ENCODE measurements at places on chromosomes 7 and 10. TPM values are rescaled to one million over a fixed set of nuclear protein-coding genes. Genes with fewer than 3 reads are reported as not detected.

DNA sequence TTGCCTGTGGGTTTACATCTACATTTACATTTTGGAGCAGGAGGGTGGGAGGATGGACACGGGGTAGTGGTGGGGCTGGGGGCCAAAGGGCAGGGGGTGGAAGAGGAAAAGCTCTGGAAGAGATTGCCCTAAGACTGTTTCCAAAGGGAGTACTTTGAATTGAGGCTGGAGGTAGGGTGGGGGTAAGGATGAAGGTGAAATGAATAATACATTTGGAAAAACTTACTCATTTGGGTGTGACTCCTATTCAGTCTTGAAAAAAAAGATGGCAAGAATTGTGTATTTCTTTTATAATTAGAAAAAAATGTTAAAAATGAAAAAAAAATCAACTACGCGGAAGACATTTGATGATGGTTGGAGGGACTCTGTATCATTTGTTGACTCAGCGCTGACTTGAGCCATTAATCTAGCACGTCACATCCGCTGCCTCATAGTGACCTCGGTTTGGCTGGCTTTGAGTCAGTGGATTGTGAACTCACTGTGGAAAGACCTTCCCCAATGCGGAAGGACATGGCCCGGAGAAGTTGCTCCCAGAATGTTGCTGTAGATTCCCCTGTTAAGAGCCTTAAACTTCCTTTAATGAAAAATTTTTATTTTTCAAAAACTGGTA is 2.8 kb downstream of the FAM180A start:
- no peak for DNase-seq

The GRM3 gene
- total RNA-seq = not detected

The VPS37D gene
- 1.2 TPM for total RNA-seq

The AEBP1 gene
- 17.8 TPM for total RNA-seq

- DNase-seq = no peak
Observed at GRCh38 chr10:118742782-118743181, 12.0 kb downstream of the CACUL1 start.

The ZNF777 gene
- total RNA-seq = 9.4 TPM

- DNase-seq = no peak
Observed at GRCh38 chr7:158933468-158934139, 77.2 kb downstream of the DYNC2I1 start.

The PDSS1 gene
- 31.8 TPM for total RNA-seq

GRCh38 chr10:117160567-117160966 is 22.5 kb upstream of the VAX1 start:
- no peak for DNase-seq

The LOXL4 gene
- total RNA-seq = 8.1 TPM

The LRRC18 gene
- not detected for total RNA-seq

The OR2A12 gene
- not detected for total RNA-seq

The FXYD4 gene
- not detected for total RNA-seq

DNA sequence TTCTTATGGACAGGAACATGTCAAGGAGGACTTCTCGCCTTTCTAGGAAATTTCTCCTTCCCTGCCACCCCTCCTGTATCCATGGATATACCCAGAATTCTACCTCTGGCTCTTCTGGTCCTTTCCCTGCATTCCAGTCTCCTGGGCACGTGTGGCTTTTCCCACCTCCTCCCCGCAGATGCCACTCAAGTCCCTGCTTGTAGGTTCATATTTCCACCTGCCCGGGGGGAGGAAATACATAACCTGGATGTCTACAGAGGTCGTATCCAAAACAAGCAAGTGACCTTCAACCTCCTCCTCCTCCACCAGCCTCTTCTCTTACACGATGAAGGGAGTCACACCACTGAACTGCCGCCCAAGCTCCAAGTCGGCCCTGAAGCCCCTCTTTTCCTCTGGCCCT is 20.7 kb downstream of the FGFR2 start:
- no peak for DNase-seq

- no peak for DNase-seq
Observed at GRCh38 chr10:124299696-124300095, 119.0 kb downstream of the OAT start.

The CCDC7 gene
- total RNA-seq = 12.0 TPM

All from SJCRH30 (cell line).